Stimulated activated CD4-positive, alpha-beta T cell treated with anti-CD3 and anti-CD28 coated beads, Interleukin-12 subunit alpha, Interleukin-12 subunit beta, amount 100 ng/mL, for 24 hours (primary cell): ENCODE measurements at places on chromosomes 6 and 20.

GRCh38 chr20:19626896-19627295 lies 131.2 kb upstream of the RIN2 start:
- DNase-seq = no peak

DNA sequence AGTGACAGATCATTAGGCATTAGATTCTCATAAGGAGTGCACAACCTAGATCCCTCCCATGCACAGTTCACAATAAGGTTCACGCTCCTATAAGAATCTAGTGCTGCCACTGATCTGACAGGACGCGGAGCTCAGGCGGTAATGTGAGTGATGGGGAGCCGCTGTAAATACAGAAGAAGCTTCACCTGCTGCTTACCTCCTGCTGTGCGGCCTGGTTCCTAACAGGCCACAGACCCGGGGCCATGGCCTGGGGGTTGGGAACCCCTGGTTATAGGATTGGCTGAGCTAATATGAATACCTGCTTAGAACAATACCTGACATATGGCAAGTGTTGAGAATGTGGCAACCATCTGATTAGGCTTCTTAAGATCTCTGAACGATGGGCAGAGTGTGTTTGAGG lies 2.4 kb downstream of the PNPLA1 start:
- no peak for DNase-seq

- DNase-seq = no peak
Measured at GRCh38 chr6:105986998-105987397, 99.1 kb upstream of the PRDM1 start.

- DNase-seq = no peak
Measured at GRCh38 chr20:22303523-22303922, 280.8 kb downstream of the FOXA2 start.

- no peak for DNase-seq
Measured at GRCh38 chr6:82363428-82364086, at the start of gene TPBG. TSS of gene TPBG (plus strand) at chr6:82363817. CDS start at chr6:82364962, 1,145 bp downstream.

DNA sequence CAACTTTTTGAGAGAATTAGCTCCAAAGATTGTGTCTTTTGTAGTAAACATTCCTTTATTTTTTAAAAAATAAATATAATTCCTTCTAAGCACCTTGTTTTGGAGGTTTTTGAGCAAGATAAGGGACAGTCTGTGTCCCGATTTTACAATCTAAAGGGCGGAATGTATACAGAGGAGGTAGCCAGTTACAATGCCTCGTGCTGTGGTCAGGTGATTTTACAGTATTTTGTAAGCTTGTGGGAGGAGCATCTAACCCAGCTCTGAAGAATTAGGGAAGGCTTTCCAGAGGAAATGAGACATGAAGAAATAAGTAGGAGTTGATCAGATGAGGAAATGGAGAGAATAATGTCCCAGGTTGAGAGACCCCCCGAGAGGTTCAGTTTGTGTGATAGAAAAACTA lies 1.3 kb downstream of the HINT3 start:
- no peak for DNase-seq

DNA sequence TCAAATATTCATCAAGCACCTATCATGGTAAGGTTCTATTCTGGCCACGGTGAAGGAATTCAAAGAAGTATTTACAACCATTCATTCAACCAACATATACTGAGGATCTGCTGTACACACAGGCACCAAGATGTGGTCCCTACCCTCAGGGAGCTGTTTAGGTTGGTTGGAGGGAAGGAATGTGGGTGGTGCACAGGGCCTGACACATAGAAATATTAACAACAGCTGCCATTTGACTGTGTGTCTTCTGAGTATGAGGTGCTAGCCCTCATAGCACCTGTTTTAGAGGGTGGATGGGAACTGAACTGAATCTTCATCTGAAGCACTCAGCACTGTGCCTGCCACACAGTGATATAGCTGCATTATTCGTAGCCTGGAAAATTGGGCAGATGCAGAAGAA lies 7.3 kb downstream of the SNPH start:
- DNase-seq = no peak

GRCh38 chr6:43786664-43787329 lies 16.8 kb downstream of the VEGFA start:
- no peak for DNase-seq

DNA sequence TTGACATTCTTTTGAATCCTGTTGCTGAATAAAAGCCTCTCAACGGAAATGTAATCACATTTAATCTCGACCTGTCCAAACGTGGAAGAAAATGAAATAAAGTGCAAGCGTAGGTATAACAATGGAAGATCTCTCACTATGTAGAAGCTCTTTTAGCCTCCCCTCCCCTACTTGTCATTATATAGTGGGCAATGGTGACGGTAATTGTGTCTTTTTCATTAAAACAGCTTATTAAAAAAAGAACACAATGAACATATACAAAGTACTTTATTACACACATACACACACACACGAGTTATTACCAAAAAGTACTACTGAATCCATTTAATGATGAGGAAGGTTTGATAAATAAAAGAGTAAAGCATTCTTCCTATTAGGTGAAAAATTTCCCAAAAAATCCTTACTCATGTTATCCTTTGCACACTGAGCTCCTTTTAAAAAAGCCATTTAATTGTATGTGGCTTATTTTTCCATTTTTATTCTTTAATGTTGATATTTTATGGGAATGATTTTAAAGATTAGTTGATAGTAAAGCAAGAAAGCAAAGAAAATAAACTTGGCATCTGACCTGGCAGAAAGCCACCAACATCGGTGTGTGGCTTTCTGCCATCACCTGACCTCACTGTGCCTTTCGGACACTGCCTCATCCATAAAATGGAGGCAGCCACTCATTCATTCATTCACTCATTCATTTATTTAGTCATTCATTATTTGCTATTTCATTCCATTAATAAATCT lies 493 bp upstream of the SGK1 start:
- DNase-seq = no peak

GRCh38 chr20:9196110-9196509 lies 127.2 kb downstream of the PLCB4 start:
- no peak for DNase-seq

DNA sequence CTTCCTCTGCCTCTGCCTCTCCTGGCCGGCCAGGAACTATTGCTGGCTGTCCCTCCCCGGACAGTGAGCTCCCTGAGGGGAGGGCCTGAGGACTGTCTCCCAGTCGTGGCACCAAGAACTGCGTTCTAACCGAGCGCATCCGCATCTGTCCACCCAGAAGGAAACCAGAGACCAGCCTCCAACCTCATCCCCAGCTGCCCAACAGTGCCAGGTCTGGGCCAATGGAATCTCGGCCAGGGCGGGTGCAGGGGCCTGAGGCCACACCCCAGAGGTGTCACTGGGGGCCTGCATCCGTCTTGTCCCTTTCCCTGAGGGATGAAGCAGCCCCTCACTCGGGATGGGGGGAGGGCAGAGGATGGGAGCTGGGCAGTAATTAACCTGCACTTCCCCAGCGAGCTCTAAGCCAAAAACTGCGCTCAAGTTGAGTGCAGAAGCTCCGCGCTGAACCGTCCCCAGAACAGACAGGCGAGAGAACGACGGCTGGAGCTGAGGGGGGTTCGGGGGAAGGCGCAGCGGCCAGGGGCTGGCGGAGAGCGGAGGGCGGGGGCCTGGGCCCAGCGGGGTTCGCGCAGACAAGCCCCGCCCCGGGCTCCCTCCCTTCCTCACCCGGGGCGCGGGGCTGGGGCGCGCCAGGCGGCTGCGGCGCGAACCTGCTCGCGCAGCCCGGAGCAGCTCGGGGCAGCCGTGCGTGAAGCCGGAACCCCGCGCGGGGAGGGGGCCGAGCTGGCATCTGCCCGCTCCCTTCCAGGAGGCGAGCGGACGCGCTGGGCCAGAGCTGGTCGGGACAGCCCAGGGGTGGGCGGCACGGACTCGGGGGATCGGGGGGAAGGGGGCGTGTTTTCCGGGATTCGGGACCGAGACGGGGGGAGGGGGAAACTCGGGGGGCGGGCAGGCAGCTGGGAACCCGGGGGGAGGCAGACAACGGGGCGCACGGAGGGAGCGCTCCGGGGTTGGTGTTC lies 1.4 kb downstream of the TFEB start:
- DNase-seq = peak; percentile 7

DNA sequence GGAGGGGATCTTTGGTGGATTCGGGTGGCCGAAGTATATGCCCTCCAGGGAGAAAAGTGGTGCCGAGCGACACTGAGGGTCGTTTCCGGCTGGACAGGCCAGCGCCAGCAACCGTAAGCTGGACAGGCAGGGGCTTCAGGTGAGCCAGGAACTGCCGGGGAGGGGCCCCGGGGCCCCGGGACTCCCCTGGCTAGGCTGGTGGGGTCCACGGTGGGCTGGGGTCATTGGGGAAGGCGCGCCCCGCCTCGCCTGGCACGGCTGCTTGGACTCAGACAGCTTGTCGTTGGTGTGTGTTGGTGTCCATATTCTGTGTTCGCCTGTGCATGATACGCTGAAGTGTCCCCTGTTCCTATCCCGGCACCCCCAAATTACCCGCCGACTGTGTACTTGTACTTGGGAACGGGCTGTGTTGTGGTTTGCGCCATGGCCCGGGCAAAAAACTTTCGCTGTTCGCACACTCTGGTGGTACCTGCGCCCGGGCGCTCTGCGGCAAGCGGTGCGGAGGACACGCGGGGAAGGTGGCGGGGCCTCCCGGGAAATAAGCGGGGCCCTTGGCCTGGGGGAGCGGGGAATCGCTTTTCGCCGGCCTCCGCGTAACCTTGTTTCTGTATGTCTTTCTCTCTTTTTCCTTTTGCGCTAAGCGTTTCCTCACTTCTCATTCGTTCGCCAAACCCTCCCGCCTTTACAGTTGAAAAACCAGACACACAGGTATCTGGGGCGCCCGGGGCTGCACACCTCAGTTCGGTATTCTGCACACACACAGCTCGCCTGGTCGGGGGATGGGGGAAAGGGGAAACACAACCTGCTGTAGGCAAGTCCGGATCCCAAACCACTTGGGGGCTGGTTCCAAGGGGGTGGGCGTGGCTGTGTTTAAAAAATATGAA lies 3.2 kb downstream of the GNAS start:
- DNase-seq = no peak

GRCh38 chr6:917939-918338 lies 225.0 kb upstream of the EXOC2 start:
- DNase-seq = no peak

GRCh38 chr6:29227235-29227634 lies 56.5 kb downstream of the OR2J2 start:
- DNase-seq = no peak

- no peak for DNase-seq
Measured at GRCh38 chr20:37123441-37123840, 27.6 kb upstream of the RBL1 start.

DNA sequence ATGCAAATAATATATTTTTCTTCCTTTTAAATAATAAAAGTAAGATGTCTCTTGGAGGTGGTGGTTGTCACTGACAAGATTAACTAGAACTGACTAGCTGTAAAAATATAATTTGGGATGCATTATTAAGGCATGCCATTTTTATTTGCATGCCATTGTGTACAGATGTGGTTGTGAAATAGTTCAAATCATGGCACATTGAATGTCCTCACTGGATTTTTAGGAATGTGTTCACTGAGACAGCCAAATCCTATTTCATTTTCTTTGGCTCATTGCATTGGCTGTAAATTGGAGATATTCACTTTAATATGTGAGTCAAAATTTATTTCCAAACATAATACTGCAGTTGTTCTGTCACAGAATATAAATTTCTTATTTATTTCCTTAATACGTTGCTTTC lies 62.3 kb downstream of the ESR1 start:
- DNase-seq = no peak

DNA sequence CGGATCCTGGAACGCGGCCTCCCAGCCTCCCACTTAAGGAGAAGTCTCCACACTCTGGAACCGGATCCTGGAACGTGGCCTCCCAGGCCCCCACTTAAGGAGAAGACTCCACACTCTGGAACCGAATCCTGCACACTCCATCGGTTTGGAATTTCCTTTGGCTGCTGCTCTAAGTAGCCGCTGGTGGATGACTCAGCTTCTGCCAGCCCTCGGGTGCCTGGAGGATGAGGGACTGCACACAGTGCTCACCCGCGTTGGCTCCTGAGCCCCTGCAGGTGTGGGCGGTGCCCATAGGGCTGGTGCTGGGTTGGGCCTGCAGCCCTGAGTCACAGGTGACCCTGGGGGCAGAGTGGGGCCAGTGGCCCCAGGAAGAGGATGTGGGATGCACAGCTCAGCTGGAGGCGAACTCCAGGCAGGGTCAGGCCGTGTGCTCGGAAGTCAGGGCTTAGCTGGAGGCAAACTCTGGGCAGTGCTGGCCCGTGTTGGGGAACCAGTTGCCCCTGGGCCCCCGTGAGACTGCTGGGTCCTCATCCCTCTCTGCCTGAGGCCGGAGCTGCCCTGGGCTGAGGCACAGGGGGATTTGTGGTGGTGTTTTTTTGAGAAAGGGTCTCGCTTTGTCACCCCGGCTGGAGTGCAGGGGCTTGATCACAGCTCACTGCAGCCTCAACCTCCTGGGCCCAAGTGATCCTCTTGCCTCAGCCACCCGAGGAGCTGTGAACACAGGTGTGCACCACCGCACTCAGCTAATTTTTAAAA lies 13.9 kb upstream of the TNFRSF6B start:
- no peak for DNase-seq

DNA sequence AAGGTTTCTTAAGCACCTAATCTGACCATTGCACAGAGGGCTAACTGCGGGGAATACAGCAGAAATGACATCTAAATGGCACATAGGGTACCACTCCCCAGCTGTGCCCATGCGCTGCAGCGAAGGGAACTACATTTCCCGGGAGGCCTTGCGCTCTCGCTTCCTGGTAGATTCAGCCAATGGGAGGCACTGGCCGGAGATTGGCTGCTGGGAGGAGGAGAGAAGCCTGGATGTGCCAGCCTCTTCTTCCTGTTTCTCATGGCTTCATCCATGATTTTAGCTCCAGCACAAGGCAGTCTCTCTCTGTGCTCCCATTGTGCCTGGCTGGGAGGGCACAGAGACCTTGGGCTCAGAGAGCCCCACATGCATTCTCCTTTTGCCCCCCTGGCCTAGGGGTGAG lies 101.7 kb upstream of the FOXA2 start:
- DNase-seq = no peak

DNA sequence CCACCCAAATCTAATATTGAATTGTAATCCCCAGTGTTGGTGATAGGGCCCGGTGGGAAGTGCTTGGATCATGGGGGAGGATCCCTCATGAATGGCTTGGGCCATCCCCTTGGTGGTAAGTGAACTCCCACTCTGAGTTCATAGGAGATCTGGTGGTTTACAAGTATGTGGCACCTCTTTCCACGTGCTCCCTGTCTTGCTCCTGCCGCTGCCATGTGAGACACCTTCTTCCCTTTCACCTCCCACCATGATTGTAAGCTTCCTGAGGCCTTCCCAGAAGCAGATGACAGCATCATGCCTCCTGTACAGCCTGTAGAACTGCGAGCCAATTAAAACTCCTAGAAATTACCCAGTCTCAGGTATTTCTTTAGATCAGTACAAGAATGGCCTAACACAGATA lies 150.8 kb downstream of the SH3BGRL2 start:
- no peak for DNase-seq

DNA sequence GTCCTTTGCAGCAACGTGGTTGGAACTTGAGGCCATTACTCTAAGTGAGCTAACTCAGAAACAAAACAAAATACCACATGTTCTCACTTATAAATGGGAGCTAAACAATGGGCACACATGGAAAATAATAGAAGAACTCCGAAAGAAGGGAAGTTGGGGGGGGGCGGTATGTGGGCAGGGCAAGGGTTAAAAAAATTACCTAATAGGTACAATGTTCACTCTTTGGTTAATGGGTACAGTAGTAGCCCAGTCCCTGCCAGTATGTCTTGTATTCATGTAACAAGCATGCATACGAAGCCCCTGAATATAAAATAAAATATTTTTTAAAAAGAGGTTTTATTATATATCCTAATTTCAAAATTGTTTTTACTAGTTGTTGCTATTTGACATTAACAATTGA lies 15.3 kb upstream of the FHL5 start:
- DNase-seq = no peak

- no peak for DNase-seq
Measured at GRCh38 chr6:138008791-138009190, 98.4 kb downstream of the PERP start.
